Cerebellar cortex (tissue), 1 donor: ENCODE measurements at places on chromosomes 13 and 19.

- no peak for DNase-seq
These were observed 113.6 kb downstream of the ATP11A start for GRCh38 chr13:112803422-112803821.

DNA sequence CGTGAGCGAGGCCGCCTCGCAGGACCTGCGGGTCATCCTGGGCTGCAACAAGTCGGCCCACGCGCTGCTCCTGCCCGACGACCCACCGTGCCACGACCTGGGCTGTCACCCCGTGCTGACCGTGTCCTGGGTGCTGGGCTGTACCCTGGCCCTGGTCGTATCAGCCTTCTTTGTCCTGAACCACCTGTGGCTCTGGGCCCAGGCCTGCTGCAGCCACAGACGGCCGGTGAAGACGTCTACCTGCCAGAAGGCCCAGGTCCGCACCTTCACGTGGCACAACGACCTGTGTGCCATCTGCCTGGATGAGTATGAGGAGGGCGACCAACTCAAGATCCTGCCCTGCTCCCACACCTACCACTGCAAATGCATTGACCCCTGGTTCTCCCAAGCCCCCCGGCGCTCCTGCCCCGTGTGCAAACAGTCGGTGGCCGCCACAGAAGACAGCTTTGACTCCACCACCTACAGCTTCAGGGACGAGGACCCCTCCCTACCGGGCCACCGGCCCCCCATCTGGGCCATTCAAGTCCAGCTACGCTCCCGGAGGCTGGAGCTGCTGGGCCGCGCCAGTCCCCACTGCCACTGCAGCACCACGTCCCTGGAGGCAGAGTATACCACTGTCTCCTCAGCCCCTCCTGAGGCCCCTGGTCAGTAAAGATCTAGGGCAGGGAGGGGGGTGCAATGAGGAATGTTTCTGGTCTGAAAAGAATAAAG lies 1.1 kb downstream of the ZNRF4 start:
- no peak for DNase-seq

GRCh38 chr19:15374796-15375440 lies 4.7 kb downstream of the AKAP8 start:
- peak; percentile 70 for DNase-seq

- DNase-seq: no peak
These were observed 365.9 kb downstream of the FGF14 start for GRCh38 chr13:102035969-102036368.

DNA sequence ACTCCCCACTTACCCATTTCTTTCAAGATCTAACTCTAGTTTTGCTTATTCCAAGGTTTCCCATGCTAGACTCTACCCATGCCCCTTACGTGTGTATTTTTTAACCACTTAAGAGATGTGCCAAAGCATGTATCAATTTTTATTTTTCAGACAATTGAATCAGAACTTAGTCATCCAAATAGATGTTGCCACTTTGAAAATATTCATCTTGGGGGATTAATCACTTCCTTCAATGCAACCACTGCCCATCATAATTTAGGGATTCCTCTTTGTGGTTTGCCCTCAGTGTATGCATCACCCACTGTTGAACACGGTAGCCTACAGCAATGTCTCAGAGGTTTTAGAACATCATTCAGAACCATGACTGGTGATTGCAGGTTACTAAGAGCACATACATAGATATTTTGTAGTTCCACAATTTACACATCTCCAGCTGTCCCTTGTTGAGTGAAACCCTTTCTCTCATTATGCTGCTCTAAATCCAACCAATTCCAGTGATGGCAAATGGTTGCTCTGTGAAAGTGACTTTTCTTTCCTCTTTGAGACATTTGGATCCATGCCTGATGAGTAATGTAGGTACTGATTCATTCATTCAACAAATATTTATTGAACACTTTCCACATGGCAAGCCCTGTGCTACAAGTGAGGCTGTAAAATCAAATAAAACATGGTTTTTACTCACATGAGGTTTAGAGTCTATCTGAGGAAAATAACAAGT lies 60.6 kb upstream of the SERP2 start:
- DNase-seq: no peak

DNA sequence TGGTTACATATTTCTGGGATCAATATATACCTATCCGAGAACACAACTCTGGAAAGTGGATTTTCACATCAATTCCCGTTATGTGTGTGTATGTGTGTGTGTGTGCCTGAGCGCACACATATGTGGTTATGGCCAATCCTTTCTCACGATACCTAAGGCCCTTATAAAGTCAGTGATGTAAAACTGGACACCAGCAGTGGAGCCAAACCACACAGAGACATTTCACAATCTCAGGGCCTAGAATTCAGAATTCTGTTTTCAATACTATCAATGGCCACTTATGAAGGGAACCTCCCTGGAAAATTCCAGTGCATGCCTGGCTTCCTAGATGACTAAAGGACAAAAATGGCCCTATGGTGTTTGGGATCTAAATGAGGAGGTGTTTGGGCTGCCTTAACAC lies 187.3 kb upstream of the UBL3 start:
- no peak for DNase-seq

DNA sequence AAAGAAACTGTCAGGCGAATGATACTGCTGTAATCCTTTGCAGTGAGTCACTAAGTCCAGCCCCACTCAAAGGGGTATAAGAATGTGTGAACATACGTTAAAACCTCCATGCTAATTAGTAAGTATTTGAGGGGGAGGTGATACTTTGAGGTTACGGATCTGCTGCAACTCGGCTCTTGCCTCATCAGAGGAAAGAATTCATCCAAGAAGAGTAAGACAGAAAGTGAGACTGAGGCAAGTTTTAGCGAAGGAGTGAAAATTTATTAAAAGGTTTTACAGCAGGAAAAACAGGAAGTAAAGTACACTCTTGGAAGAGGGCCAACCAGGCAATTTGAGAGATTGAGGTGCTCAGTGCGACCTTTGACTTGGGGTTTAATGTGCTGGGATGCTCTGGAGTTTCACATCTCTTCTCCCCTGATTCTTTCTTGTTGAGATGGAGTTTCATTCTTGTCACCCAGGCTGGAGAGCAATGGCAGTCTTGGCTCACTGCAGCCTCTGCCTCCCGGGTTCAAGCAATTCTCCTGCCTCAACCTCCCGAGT lies 9.8 kb downstream of the CLEC4M start:
- DNase-seq: no peak

DNA sequence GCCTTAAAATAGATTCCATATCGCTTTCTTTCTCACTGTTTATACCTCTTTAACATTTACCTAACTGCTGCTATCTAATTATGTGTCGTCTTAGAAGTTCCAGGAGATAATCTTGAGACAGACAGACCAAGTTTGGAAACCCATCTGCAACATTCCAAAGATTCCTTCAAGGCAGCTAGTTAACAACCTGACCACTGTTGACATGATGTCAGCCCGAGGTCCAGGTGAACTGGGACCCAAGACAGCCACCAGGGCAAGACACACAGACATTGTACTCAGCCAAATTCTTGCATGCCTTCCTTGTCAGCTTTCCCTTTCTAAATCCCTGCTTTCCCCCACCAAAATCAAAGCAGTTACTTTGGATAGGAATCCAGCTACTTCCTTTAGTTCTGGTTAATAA lies 1476.5 kb upstream of the PRR20A start:
- no peak for DNase-seq

DNA sequence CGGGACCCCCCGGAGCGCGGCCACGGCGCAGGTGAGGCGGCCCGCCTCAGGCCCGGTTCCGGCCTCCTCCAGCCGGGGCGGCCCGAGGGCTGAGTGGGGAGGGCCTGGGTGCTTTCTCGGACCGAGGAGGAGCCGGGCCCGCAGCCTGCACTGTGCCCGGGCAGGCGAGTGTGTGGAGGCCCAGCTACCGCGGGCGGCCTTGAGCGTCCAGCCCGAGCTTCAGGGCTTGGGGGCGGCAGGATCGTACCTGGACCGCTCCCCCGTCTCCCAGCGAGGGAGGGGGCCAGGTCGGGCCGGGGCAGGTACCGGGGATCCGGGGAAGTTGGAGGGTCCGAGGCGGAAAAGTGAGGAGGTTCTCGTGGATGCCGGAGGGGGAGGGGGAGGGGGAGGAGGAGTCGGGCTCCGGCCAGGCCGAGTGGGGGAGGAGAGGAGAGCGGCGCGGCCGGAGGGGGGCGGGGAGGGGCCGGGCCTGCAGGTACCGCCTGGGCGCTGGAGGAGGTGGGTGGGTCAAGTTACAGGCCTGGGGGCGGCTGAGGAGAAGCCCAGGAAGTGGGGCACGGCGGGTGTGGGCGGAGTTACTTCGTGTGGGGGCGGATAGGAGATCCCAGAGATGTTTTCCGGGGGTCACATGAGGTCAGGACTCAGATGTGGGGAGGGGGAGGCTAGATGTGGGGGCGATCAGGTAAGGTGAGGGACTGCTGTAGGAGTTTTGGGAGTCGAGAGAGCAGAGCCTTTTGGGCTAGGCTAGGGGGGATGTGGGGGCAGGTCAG lies 545 bp downstream of the NACC1 start:
- peak; percentile 37 for DNase-seq

- no peak for DNase-seq
These were observed 482.0 kb downstream of the UQCRFS1 start for GRCh38 chr19:28730791-28731512.

DNA sequence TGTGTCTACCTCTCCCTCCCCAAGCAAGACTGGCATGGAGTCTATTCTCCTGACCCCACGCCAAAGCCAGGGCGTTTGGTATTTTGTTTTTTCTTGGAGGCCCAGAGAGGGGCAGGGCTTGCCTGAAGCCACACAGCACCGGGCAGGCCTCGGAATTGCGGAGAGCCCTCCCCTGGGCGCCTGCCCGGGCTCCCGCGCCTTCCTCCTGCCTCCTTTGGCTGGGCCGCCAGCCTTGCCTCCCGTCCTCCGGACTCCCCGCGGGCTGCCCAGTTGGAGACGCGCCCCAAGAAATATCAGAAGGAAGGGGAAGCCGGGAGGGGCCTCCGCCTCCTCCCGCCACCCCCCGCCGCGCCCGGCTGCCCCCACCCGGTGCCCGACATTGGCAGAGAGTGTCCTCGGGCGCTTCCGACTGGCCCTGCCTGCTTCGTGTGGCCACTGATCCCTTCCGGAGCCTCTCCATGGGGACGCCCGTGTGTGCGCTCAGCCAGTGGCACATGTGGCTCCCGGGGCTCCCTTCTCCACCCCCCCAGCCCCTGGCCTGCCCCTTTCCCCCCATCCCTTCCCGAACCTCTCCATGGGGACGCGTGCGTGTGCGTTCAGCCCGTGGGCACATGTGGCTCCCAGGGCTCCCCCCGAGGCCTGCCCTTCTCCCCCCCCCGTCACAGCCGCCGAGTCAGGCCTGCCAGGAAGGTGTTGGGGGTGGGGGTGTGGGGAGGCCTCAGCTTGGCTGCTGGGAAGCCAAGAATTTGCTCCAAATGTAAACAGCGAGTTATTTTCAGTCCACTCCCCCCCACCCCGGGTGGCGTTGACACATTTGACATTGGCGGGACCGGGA lies 37.3 kb downstream of the NFIC start:
- peak; percentile 54 for DNase-seq

- peak; percentile 81 for DNase-seq
These were observed 9.9 kb upstream of the MKNK2 start for GRCh38 chr19:2060884-2061494.

- DNase-seq: no peak
These were observed 31.6 kb upstream of the DPRX start for GRCh38 chr19:53600217-53600616.

DNA sequence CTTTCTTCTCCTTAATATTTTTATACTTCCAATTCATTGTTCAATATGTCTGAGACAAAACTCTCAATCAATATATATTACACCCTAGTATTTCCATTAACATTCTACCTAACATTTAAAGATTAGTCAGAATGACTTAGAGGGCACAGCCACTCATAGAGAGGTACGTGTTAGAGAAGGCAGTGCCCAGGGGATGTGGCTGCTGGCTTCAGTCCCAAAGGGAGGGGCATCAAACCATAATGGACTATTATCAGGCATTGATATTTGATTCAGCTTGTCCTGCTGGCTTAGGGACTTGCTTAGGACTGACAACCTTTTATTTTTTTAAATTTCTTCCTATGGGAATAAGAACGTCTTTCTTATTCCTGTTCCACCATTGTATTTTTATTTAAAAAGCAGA lies 1392.0 kb upstream of the ATXN8OS start:
- DNase-seq: no peak

GRCh38 chr19:49338691-49339300 lies 3.6 kb downstream of the CD37 start:
- no peak for DNase-seq

DNA sequence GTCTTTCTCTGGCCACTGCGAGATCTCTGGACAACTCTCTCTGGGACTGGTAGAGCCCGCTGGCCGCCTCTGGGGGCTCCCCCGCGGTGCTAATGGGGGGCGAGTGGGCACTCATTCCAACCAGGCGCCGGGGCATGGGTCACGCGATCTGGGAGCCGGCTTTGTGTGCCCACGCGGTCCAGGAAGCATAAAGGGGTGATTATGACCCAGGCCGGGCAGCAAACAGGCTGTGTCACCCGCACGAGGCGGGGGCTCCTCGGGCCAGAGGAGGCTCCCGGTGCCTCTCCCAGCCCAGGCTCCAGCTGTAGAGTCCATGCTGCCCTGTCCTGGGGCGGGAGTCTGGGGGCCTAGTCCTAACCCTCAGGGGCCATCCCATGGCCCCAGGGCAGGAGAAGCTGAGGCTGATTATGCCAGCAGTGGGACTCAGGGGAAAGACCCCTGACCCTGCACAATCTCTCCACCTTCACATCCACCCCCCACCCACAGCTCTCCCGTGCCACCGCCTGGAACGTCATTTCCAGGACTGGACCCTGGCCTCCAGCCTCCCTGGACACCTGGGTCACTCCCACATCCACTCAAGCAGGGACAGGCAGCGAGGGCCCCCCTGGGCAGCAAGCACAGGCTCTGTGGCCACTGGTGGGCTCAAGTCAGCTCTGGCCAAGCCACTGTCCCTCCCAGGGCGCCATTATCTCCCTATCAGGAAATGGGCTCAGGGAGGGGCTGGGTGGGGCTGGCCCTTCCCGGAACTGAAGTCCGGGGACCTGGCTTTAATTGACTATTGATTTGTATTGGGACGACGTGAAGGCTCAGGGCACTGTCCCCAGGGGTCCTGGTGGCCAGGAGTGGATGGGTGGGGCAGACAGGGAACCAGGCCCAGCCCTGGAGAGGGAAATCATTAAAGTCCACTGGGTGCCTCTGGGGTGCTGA lies 50.0 kb downstream of the PTPRS start:
- no peak for DNase-seq

- DNase-seq: no peak
These were observed 25.8 kb downstream of the EPN1 start for GRCh38 chr19:55700813-55701212.
